ENCODE measurements at places on chromosomes 7 and 10.

DNA sequence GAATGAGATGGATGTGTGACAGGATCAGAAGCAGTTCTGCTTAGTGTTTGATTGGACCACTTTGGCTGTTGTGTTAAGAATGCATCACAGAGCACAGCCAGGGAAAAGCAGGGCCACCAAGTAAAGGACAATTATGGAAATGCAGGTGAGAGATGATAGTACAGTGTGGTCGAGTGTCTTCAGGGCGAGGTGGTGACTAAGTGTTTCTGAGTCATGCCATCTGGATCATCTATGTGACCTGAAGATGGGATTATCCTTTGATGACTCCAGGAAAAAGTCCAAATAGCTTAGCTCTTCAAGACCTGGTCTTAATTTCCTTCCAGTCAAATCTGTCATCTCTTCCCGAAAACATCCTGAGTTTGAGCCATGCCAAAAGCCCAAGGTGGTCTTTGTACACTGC lies 523.2 kb upstream of the IGFBP3 start:
- no peak for DNase-seq

- peak; percentile 31 for DNase-seq
These were observed 17.3 kb upstream of the ADRB1 start for GRCh38 chr10:114026189-114027040.

GRCh38 chr7:155371331-155371883 lies 73.7 kb downstream of the INSIG1 start:
- DNase-seq: no peak

GRCh38 chr7:152078786-152079185 lies 53.3 kb downstream of the GALNT11 start:
- DNase-seq: no peak

DNA sequence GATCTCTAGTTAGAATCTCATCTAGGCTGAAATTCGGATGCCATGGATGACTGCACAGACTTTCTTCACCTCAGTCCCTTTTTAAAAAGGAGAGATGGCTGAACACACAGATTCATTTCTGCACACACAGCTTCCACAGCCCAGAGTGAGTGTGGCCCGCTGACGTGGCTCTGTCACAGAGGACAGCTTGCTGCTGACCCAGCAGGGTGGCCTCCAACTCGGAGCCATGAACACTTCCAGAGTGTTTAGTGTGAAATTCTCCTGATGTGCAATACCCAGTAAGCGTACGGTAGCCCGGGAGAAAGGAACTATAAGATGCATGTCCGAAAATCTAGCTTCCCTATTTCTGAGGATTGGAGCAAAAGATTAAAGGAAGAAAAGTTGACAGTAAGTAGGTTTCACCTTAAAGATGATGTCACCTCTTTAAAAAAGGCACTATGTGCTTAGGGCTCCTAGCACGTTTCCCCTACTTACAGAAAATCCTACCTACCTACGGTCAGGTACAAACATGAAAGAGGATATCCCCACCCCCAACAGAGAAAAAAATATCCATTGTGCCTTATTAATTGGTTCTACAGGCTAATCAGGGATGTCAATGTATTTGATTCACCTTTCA lies 162.2 kb downstream of the RAPGEF5 start:
- DNase-seq: no peak

DNA sequence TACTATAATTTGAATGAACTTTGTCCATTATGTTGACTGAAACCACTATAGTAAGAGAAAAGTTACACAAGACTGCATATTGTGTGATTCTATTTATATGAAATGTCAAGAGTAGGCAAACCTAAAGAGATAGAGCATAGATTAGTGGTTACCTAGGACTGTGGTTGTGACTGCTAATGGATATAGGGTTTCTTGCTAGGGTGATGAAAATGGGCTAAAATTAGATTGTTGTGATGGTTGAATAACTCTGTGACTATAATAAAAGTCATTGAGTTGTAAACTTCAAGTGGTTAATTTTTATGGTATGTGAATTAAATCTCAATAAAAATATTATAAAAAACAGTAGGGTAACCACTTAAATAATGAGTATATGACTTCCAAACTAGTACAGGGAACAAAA lies 142.9 kb upstream of the AHR start:
- DNase-seq: no peak

DNA sequence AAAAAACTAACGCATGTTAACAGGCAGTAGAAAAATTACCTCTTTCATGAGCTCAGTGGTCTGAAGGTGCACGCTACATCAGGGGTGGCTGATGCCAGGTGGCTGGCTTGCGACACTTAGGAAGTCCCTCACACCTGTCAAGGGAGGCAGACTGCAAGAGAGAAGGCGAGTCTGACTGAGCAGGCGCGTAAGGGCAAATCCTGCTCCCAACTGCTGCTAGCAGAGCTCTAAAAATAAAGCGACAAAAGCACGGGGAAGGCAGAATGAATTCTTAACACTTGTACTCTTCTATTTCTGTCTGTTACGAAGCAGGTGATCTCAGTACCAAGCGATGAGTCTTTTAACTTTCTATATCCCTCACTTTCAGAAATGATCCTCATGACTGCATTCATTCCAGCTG lies 33.1 kb downstream of the CACNA2D1 start:
- DNase-seq: no peak

GRCh38 chr7:82805527-82805960 lies 357.1 kb downstream of the PCLO start:
- no peak for DNase-seq

DNA sequence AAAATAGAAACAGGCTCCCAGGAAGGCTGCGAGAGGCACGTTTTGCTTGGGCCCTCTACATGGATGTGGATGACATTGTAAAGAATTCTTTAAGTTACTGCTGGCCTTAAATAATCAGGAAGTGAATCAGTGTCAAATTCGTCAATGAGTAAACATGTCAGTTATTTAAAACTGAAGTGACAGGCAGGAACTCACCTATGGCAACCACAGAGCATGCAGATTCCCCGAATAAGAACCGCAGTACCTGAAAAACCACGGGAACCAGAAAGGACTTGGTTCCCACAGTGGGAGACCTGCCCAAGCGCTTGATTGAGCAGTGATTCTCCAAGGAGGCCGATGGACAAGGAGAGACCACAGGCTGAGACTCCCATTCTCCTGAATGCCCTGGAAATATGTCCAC lies 351.2 kb upstream of the AKR1E2 start:
- DNase-seq: no peak

DNA sequence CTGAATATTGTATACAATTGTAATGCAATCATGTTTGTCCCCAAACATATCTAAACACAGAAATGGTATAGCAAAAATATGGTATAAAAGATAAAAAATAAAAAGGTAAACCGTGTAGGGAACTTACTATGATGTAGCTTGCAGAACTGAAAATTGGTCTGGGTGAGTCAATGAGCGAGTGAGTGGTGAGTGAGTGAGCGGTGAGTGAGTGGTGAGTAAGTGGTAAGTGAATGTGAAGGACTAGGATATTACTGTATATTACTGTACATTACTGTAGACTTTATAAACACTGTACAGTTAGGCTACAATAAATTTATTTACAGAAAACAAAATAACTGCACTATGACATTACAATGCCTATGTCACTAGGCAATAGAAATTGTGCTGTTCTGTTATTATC lies 1163.2 kb upstream of the SORCS1 start:
- no peak for DNase-seq

DNA sequence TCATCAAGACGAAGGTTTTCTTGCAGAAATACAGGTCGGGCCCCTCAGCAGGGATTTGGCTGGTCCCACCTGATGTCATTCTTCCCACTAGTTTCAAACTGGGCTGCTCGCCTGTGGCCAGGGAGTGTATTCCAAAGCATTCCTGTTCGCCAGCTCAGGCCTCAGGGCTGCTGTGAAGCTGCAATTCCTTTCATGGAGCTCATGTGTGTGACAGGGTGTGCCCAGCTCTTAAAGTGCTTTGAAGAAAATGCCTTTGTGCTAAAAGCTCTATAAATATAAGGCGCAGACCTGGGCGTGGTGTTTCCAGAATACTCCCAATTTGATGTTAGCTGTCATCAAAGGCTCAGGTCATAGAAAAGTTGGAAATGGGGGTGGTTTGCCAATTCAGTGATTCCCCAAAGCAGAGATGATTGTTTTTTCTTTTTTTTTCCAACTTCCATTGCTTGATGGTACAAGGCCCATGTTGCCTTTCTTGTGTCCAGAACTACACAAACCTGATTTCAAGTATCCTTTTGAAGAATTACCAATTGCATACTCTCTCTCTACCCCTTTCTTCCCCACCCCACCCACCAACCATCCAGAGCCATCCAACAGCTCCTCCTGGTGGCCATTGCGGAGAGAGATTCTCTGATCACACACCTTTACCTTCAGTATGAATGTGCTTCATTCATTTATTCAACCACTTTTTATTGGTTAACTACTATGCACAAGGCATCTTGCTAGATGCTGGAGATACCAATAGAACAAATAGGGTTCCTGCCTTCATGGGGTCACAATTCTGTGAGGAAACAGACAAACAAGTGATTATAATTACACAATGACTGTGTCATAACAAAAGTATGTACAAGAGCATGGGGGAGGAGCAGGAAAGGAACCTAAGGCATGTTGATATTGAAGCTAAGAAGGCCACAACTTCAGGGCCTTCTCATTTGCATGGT lies 297.3 kb upstream of the LYZL1 start:
- peak; percentile 69 for DNase-seq

- no peak for DNase-seq
These were observed 7.0 kb upstream of the TET1 start for GRCh38 chr10:68553138-68553537.

GRCh38 chr10:21954132-21954531 lies 49.4 kb downstream of the DNAJC1 start:
- no peak for DNase-seq

GRCh38 chr10:71598621-71599055 lies 120.9 kb downstream of the C10orf105 start:
- peak; percentile 57 for DNase-seq

- DNase-seq: no peak
These were observed 119.8 kb downstream of the EBF3 start for GRCh38 chr10:129844216-129844766.

GRCh38 chr7:84021292-84021908 lies 173.2 kb downstream of the SEMA3A start:
- no peak for DNase-seq

- DNase-seq: no peak
These were observed 96.9 kb downstream of the OSBPL3 start for GRCh38 chr7:24882989-24883621.
